ENCODE measurements at places on chromosomes 16 and 17.
A peak's percentile ranks its signal among the peaks of the same experiment; 100 is the strongest.

DNA sequence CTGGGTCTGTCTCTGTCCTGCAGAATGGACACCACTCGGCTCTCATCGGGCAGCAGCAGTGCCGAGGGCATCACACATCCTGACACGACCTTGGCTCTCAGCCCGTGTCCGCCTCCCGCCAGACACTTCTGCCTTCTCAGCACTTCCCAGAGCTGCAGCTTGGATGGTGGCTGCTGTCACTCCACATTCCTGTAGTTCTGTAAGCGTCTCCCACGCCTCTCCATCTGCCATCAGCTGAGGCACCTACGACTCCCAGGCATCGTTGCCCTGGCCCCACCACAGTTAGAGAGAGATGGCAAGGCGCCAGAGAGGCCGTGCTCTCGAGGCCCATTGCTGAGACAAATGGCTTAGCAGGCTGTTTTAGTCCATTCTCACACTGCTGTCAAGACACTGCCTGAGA lies 195.9 kb upstream of the CHMP6 start:
- DNase-seq: no peak

- DNase-seq: no peak
These were observed 122.3 kb downstream of the PCTP start for GRCh38 chr17:55873017-55873758.

DNA sequence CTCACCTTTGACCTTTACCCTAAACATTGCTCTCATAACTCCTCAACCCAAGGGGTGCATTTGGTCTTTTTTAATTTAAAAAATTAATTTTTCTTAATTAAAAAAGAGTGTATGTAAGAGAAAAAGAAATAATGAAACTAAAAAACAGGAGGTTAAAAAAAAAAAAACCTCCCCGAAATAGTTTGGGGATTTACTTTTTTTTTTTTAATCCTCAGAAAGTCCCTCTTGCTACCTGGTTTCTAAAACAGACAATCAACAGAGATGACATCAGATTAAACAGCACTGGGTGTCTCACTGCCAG lies 301.3 kb downstream of the SOX9 start:
- DNase-seq: no peak

DNA sequence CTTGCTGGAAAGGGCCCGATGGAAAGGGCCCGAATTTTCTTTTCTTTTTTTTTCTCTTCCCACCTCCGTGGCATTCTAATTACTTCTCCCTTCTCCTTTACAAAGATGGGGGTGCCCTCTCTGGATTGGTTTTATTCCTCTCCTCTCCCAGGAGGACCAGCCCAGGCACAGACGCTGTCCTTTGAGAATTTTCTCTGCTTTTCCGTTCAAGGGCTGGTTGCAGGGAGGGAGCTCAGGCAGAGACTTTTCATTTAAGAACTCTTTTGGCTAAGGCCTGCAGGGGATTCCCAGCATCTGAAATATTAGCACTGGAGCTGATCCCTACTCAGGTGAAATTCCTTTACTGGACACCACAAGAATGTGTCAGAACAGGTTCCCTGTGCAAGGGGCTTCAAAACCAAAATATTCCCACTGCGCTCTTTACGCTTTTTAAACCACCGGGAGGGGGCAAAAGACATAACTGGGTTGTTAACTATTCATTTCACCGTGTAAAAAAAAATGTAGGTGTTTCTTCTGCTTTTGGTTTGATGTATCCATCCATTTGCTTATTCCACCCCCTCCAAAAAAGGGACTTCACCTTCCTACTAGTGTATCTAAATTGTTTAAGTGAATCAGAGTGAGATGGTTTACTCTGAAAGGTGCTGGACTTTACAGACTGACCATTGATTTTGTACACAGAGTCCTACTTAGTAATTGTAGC lies 1.4 kb downstream of the NFAT5 start:
- no peak for DNase-seq

GRCh38 chr17:74957935-74958740 lies 14.4 kb downstream of the HID1 start:
- peak; percentile 96 for DNase-seq

- DNase-seq: no peak
These were observed 79.6 kb upstream of the CACNG5 start for GRCh38 chr17:66755101-66755943.

- no peak for DNase-seq
These were observed 153.2 kb upstream of the KCNJ18 start for GRCh38 chr17:21539146-21539545.

- DNase-seq: no peak
These were observed 340.1 kb downstream of the ABCC12 start for GRCh38 chr16:47815655-47816054.

DNA sequence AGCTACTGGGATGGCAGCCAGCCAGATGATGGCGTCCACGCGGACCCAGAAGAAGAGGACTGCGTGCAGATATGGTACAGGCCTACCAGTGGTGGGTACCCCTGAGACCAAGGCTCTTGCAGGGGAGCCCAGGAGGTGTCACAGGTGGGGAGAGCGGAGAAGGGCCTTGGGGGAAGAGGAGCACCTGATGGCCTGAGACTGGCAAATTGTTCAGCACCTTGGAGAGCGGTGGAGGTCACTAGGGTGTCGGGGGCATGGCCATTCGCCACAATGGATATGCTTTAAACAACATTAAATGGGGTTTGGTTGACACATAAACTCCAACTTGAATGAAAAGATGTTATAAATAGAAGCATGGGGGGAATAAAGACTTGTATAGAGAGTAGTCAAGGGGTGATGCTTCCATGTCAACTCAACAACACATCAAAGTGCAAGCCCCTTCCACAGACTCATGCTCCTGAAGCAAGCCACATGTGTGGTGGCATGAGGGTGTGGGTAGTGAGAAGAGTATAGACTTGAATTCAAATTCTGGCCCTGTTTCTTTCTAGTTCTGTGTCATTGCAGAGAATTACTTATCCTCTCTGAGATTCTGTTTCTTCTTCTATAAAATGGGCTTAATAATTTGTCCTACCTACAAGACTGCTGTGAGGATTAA lies 22.2 kb downstream of the CLEC19A start:
- DNase-seq: peak; percentile 44

GRCh38 chr17:46092991-46093390 lies 93.9 kb downstream of the STH start:
- DNase-seq: no peak

DNA sequence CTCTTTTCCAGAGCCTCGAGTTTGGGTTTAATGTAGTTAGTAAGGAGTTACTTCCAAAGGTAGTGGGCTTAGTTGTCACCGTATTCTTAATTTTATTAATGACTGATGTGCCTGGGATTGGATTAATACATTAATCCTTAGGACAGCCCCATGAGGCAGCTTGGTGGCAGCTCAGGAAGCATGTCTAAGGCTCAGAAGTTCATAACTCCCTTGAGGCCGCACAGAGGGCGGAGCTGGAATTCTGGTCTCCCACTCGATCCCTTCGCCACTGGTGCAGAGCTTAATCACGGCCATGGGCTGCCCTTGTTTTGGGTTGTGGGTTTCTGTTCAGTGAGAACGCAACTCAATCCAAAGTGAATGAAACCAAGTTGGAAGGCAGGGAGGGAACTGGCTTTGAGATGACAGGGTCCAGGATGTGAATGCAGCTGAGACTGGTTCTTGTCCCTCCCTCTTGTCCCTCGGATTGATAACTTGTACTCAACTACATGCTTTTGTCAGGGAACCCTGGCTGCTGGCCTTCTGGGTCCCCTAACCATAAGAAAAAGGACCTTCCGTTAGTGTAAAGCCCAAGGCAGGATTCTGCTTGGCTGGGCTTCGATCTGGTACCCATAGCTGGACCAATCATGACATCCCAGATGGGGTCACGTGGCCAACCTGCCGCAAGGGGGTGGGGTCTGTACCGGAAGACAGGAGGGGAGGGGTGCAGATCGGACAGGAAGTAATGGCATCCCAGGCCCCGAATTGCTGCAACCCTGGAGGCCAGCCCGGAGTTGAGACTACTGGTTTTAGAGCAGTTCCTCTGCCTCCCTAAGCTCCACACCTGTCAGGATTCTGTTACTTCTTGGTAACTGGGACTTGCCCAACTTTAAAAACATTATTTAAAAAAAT lies 45.4 kb downstream of the SNX20 start:
- no peak for DNase-seq

- no peak for DNase-seq
These were observed 5.2 kb downstream of the PECAM1 start for GRCh38 chr17:64385187-64386083.

All from HuH-7 (cell line).